ENCODE measurements at places on chromosomes 6 and 20.

GRCh38 chr20:4813076-4813862 is 91.6 kb downstream of the PRND start:
- DNase-seq: no peak

GRCh38 chr6:117463762-117464665 is 18.5 kb upstream of the DCBLD1 start:
- no peak for DNase-seq

DNA sequence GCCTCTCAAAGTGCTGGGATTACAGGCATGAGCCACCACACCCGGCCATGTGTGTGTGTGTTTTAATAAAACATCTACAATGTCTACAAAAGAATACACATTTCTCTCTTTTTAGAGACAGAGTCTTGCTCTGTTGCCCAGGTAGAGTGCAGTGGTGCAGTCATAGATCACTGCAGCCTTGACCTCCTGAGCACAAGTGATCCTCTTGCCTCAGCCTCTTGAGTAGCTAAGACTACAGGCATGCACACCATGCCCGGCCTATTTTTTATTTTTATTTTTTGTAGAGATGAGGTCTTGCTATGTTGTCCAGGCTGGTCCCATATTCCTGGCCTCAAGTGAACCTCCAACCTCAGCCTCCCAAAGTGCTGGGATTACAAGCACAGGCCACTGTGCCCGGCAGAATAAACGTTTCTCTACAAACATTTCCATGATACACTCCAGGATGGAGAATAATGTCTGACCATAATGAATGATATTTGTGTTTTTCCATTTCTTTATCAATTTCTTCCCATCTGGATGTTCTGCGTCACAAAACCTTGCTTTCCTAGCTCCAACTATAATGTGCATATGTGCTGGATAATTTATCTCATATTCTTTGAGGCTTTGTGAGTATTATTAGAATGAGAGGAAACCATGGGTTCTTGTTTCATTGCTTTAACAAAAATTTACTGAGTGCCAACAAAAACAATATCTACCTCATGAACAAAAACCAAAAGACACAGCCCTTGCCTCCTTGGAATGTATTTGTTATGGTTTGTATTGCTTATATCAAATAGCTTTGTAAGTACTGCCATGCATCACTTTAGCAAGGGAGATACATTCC is 28.6 kb upstream of the CCN2 start:
- DNase-seq: no peak

- DNase-seq: no peak
Observed at GRCh38 chr6:108650781-108651180, 90.1 kb downstream of the FOXO3 start.

DNA sequence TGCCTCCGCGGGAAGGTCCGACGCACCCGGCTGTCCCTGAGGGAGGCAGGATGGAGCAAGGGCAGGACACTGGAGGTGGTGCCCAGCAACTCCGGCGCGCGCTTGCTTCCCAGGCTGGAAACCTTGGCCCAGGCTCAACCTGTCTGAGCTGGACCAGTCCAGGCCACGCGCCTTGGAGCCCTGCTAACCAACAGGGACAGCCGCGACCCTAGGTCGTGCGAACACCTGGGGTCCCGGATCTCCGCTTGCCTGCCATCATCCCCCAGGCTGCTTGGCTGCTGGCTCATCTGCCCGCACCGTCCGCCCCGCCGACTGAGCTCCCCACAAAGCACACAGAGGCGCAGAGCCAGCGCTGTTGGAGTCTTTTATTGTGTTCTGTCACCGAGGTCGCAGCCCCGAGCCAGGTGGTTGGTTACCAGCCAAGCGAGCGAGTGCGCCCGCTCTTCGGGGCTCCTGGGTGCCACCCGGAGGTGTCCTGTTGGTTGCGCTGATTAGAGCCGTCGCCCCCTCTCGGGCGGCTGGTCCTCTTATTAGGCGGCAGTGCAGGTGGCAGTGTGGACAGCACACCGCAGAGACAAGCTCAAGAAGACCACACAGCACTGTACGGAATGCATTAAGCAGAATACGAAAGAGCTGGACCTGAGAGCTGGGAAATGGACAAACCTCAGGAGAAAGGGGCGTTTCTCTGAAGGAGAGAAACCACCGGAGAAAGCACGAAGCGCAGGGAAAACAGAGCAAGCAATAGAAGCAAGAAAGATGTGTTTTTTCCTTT is 3.8 kb downstream of the COL12A1 start:
- no peak for DNase-seq

- no peak for DNase-seq
Observed at GRCh38 chr6:27139756-27140579, 107.5 kb upstream of the PRSS16 start.

- no peak for DNase-seq
Observed at GRCh38 chr6:8074213-8074612, 10.0 kb upstream of the BLOC1S5 start.

- DNase-seq: no peak
Observed at GRCh38 chr6:149855040-149855654, 9.0 kb downstream of the LRP11 start.

- no peak for DNase-seq
Observed at GRCh38 chr6:138797806-138798446, 2.0 kb downstream of the ECT2L start.

- peak; percentile 67 for DNase-seq
Observed at GRCh38 chr20:25470045-25470444, 62.6 kb downstream of the GINS1 start.

GRCh38 chr6:89313006-89313405 is 2.1 kb downstream of the GABRR2 start:
- no peak for DNase-seq

GRCh38 chr6:142944124-142945048 is 590 bp downstream of the HIVEP2 start:
- DNase-seq: peak; percentile 72

DNA sequence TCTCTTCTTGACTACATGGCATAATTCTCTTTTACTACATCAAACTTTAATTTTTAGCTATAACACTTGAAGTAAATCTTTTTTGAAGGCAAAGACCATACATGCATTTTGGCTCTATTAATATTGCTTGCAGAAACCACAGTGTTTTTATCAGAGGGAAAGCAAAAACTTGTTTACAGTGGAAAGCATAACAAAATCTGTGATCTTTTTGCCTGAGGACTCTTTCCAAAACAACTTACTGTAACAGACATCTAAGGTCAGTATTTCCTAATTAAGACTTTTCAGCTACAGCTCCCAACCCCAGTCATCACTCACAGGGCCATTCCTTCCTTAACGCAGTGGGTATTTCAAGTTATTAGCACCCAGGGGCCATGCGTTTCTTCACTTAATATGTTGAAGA is 274.7 kb downstream of the CDKAL1 start:
- no peak for DNase-seq

- no peak for DNase-seq
Observed at GRCh38 chr6:158797331-158798310, 21.5 kb downstream of the EZR start.

DNA sequence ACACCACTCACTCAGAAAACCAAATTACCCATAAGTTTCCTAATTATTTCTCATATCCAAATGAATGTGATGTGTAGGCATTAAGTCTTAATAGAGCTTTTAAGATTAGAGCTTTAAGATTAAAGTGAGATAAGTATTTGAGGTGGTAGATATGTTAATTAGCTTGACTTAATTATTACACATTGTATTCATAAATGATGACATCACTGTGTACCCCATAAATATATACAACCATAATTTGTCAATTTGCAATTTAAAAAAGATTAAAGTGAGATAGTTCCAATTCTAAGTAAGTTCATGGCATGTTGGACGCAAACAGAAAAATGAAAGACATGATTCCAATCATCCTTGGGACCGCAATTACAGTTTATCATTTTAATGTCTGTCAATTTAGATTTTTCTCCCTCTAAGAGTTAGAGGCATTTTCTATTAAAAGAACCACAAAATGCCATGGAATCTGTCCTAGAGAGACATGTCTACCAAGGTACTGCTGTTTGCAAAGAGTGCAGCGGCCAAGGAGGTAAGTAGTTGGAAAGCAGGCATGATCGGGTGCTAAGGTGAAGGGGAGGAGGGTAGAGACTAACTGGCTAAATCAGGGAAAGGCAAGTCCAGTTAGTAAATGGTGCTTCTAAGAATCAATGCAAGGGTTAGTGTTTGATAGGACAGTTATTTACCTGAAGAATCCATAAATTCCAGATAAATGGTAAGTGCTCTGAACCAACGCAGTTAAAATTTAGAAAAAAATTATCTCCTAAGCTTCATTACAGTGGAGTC is 65.7 kb downstream of the CHD6 start:
- DNase-seq: no peak

DNA sequence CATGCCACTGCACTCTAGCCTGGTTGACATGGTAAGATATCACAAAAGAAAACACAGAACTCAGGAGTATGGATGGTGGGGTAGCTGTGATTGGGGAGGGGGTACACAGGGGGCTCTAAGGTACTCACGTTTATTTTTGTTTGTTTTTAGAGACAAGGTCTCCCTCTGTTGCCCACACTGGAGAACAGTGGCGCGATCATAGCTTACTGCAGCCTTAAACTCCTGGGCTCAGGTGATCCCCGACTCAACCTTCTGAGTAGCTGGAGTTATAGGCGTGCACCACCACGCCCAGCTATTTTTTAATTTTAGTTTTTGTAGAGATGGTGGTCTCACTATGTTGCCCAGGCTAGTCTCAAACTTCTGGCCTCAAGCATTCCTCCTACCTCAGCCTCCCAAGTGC is 29.3 kb downstream of the BCL2L1 start:
- no peak for DNase-seq

- no peak for DNase-seq
Observed at GRCh38 chr20:6605055-6605935, 162.2 kb upstream of the BMP2 start.

DNA sequence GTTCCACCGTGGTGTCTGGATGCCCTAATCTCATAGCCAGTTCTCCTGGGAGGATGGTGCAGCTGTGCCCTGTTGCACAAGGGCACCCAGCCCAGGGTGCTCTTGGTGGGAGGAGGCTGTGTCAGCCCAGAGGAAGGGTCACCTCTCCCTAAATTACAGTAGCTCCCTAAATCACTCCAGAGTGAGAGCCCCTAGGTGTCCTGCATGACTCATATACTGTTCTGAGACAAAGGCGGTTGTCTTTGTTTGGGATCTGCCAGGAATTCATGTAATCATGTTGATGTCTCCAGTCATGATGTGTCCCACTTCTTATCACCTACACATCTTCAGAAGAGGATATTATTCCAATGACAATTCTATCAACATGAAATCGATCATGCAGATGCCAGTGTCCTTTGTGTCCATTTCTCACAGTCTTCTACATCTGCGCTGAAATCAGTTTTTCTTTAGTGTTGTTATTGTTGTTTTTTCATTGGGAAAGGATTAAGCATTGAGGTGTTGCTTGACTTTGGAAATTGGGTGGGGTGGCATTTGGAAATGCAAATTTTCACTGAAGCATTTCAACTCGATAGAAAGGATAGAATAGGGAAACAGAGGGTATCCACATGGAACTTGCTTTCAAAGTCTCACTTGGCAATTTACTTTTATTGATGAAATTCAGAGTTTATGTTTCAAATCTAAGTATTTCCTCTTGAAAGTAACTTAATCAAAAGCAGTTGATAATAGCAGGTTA is 19.5 kb downstream of the PERP start:
- DNase-seq: no peak

DNA sequence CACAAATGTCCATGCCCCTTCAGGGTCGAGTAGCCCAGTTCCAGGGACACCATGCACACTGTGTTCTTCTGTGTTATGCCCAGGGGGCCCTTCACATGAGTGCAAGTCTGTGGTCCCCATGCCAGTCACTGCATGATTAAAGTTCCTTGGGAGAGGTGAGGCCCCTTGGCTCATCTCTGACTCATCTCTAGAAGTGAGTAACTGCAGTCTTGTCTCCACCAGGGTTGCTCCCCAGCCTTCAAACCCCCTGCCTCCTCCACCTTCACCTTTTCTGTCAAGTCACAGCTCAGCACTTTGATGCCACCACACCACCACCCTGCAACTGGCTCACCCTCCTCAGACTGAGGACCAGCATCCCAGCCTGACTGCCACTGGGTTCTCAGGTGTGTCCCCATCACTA is 161.7 kb downstream of the UNC5CL start:
- no peak for DNase-seq

All from HuH-7.5 (cell line).